ENCODE measurements at places on chromosomes 5 and 9.

GRCh38 chr5:45162974-45163373 lies 354.2 kb downstream of the MRPS30 start:
- DNase-seq, result no peak

DNA sequence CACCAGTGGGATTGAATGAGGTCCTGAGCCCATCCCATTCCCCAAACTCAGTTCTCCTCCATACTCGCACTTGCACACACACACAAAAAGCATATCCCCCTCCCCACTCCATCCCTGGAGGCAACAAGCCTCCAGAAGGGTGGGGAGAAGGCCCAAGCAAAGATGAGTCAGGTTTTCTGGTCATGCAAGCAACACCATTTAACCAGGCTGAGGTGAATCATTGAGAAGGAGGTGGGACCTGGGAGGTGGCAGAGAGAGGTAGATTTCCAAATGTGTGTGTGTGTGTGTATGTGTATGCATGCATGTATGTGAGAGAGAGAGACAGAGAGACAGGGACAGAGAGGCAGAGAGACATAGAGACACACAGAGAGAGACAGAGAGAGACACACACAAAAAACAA lies 185.2 kb upstream of the TRIM32 start:
- DNase-seq, result peak; percentile 78

GRCh38 chr9:101727612-101728524 lies 10.6 kb downstream of the GRIN3A start:
- DNase-seq, result peak; percentile 24

DNA sequence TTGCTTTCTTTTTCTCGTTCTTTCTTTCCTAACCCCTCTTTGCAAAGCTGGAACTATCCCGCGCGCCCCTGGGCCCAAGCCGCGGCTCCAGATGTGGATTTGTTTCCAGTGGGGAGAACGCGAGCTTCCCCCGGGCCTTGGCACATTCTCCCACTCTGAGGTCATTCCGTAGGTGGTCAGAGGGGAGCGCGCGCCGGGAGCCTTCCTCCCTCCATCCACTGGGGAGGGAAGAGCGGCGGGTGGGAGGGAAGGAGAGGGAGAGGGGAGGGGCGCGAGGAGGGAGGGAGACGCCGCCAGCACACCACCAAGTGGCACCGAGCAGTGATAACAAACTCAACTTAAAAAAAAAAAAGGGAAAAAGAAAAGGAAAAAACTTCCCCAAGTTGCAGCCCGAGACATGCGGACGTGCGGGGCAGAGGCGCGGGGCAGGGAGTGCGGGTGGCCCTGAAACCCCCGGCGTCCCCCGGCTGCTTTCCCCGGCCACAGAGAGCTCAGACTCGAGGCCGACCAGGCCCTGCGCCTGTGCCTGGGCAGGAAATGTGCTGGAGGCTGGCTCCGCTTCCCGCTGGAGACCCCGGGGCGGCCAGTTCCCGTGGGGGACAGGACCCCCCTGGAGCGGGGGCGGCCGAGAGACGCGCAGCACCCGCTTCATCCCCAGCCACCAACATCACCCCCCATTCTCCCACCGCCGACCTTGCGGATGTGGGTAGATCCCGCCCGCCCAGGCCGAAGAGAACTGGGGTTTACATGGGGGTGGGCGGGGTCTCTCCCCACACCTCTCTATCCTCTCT lies 3.1 kb downstream of the IER5L start:
- peak; percentile 87 for DNase-seq

GRCh38 chr5:169182797-169183196 lies 118.1 kb downstream of the SLIT3 start:
- no peak for DNase-seq

- DNase-seq, result no peak
These were observed 2.8 kb downstream of the LCN15 start for GRCh38 chr9:136761545-136761981.

DNA sequence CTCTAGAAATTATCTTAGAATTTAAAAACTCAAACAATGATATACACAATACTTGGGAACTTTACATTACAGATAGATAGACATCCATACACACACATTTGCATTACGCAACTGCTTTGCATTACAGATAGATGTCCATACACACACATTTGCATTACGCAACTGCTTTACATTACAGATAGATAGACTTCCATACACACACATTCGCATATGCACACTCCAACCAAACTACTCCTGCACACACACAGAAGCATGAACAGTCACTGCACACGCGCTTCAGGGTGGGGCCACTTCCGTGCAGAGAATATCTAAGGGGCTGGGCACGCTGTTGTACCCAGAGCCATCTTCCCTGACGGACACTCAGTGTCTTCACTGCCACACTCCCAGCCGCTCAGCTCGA lies 7.9 kb upstream of the ADAMTS16 start:
- no peak for DNase-seq

GRCh38 chr9:101706997-101707396 lies 31.4 kb downstream of the GRIN3A start:
- no peak for DNase-seq

DNA sequence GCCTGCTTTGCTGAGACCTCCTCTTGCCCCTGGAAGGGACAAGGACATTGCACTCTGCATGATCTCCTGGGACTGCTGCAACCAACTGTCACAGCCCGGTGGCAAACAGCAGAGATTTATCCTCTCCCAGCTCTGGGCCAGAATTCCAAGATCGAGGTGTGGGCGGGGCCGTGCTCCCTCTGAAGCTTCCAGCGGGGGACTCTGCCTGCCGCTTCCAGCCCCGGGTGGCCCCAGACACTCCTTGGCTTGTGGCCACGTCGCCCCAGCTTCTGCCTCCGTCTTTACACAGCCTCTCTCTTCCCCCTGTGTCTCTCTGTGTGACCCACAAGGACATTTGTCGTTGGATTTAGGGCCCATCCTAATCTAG lies 67.1 kb downstream of the COL5A1 start:
- no peak for DNase-seq

DNA sequence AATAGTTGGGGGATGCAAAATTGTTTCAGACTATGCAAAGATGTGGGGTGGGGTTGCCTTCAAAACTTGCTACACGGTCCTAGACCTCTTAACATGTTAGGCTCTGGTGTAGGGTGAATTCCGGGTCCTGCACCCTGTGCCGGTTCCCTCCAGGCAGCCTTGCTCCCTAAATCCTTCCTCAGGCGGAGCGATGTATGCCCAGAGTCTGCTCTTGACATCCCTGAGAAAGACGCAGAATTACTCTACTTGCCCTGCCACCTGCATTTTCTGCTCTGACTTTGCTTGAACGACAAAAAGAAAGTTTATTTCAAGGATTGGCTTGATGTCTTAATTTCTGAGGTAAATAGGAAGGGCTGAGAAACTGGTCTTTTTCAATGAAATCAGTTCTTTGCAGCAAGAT lies 691 bp downstream of the THBS4 start:
- DNase-seq, result no peak

DNA sequence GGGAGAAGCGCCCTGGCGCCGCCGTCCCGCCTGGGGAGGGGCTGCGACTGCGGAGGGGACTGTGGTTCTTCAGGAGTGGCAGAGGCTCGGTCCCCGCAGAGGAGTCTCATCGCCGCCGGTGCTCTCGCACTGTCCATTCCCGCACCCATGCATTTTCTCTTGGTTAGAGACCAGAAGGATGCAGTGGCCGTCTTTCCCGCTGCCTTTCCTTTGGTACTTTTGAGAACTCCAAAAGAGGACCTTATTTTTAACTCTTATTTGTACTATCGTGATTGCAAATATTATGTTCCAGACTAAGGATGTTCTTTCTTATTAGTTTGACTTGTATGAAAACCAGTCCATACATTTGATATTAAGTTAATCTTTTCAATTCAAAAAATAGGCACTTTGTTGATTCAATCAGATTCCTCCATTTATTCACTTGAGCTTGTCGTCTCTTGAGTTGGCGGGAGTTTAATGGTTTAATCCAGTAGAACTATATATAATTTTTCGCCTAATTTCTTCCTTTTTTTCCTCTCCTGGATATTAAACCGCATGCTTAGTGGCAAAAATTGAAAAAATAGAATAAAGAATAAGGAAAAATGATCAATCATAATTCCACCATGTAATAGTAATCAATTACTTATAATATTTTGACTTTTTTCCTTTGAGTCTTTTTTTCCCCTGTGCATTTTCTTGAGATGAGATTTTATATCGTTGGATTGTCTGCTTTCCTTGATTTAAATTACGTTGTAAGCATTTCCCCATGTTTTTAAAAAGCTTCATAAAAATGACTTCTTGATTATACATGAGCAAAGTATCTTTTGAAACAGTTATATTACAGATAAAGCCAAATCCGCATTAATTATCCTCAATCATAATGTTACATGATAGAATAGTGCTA lies 861 bp downstream of the ZFYVE16 start:
- peak; percentile 29 for DNase-seq

DNA sequence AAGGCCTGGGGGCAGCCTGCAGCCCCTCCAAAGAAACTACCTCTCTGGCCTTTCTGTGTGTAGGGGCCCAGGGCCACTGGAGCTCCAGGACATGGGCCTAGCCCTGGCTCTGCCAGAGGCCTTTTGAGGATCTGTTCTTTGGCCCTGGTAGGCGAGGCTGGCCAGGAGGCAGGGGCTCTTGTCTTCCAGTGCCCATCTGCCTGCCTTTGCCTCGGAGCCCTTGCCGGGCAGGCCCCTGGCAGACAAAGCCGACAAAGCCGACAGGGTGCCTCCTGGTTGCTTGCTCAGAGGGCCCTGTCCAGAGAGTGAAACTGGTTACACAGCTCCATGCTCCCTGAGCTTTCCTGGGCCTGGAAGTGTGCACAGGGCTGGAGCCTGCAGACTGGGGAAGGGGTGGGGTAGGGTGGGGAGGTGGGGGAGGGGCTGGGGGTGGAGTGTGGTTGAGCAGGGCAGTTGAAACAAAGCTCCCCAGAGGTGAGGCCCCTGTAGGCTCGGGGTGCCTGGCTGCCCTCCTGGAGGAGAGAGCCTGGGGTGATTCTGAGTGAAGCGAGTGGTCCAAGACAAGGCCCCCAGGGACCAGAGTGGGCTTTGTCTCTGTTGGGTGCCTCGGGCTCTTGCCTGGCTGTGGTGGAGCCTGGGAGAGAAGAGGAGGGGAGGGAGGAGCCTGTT lies 29.3 kb downstream of the PTPA start:
- DNase-seq, result peak; percentile 58

- DNase-seq, result no peak
These were observed 94.5 kb downstream of the LMX1B start for GRCh38 chr9:126708178-126708577.

DNA sequence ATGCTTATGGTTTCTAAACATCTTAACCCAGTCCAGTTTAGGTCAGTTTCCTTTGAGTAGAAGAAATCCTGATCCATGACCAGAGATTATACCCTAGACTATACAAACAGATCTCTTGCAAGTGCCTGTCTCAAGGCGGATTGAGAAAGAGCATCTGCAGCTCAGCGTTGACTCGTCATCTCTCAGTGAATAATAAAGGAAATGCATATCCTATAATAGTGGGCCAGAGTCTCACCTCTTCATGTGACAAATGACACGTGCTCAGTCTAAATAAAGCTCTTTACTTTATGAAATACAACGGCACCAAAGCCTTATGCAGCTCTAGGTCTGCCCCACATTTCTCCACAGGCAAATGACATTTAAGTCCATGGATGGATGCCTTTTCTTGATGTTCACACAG lies 179.4 kb upstream of the NR3C1 start:
- peak; percentile 84 for DNase-seq

DNA sequence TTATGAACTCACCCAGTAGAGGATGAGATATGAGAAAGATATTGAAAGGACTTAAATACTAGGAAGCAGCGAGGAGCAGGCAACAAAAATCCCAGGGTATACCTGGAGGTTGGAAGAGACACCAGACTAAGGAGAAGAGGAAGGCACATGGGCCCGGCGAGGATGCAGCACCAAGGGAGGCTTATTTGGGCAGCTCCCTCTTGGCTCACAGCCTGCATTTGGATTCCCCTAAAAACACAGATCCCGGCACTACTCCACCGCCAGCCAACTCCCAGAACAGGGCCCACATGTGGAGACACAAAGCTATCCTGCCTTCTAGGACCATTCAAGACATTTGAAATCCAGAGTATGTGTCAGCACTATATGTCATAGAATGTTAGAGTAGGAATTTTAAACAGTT lies 199.8 kb upstream of the FBXL7 start:
- no peak for DNase-seq

DNA sequence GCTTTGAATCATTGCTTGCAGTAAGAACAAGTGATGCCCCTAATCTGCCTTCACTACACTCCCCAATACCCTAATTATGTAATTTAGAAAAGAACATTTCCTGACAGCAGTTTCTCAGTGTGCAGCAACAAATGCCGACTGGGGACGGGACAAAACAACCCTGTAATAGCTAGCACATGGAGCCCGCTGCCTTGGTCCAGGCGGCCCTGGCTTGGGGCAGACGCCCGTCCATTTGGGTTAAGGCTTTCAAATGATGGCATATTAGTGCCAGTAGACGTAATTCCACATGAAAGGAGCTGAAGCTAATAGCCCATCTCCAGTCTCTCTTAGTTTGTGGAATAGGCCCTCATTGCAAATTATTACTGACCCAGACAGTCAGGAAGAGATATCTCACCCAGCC lies 150.6 kb upstream of the PITX1 start:
- no peak for DNase-seq

GRCh38 chr5:12270914-12271313 lies 366.7 kb upstream of the CTNND2 start:
- DNase-seq, result no peak

DNA sequence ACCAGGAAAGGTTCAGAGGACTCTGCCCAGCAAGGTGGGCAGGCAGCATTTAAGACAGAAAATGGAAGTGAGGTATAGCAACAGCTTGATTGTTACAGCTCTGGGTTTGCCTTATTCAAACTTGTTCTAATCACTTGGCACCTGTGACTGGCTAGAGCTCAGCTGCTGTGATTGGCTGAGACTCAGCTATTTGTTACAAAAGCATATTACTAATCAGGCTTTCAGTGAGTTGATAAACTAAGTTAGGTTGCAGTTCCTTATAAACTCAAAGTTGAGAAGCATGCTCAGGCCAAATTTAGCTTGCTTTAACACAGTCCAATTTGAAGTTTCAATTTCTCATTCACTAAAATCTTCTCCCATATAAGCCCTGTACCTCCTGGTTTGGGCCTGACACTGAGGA lies 56.3 kb downstream of the GDA start:
- no peak for DNase-seq

- DNase-seq, result no peak
These were observed 78.8 kb downstream of the FBXL17 start for GRCh38 chr5:108303086-108303485.

DNA sequence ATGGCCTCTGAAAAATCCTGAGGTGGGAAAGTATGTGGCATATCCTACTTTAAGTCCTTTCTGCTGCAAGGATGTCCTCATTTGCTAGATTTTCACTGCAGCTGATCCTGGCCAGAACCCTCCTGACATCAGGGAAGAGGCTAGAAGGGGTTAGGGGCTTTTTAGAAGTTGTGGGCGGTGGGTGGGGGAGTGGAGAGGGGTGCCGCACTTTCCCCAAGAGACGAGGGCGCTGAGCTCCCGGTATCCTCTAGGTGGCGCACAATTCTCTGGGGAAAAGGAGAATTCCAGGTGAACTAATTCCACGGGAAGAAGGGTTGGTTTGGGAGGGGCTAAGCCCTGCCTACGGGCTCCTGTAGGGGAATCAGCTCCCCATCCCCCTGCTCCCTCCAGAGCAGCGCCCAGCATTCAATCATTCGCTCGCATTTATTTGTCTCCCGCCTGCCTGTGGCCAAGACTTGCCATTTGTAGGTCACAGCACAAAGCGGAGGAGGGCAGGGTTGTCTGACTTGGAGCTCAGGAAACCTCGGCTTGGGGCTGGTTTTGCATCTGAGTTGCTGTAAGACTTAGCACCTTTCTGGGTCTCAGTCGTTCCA lies 42.9 kb upstream of the HAND1 start:
- DNase-seq, result no peak

- peak; percentile 93 for DNase-seq
These were observed 512.9 kb downstream of the HINT1 start for GRCh38 chr5:130652176-130652575.

- DNase-seq, result peak; percentile 15
These were observed 1.8 kb downstream of the IRX1 start for GRCh38 chr5:3597167-3598007.

- no peak for DNase-seq
These were observed 167.6 kb downstream of the RANBP17 start for GRCh38 chr5:171029401-171029800.
